ENCODE measurements at places on chromosomes 6 and 20.

- no peak for DNase-seq
These were observed 166.9 kb downstream of the SLC16A10 start for GRCh38 chr6:111254004-111254778.

- DNase-seq = no peak
These were observed 102.9 kb downstream of the EDN1 start for GRCh38 chr6:12393100-12393499.

DNA sequence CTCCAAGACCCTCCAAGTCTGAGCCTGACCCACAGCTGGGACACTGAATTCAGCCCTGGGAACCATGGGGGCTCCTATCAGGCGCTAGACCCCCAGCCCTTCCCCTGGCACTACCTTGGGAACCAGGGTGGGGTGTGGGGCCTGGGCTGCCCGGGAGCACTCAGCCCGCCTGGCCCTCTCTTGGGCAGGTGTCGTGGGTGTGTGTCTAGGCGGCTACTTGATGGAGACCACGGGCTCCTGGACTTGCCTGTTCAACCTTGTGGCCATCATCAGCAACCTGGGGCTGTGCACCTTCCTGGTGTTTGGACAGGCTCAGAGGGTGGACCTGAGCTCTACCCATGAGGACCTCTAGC lies 14.6 kb downstream of the SLC17A9 start:
- no peak for DNase-seq

DNA sequence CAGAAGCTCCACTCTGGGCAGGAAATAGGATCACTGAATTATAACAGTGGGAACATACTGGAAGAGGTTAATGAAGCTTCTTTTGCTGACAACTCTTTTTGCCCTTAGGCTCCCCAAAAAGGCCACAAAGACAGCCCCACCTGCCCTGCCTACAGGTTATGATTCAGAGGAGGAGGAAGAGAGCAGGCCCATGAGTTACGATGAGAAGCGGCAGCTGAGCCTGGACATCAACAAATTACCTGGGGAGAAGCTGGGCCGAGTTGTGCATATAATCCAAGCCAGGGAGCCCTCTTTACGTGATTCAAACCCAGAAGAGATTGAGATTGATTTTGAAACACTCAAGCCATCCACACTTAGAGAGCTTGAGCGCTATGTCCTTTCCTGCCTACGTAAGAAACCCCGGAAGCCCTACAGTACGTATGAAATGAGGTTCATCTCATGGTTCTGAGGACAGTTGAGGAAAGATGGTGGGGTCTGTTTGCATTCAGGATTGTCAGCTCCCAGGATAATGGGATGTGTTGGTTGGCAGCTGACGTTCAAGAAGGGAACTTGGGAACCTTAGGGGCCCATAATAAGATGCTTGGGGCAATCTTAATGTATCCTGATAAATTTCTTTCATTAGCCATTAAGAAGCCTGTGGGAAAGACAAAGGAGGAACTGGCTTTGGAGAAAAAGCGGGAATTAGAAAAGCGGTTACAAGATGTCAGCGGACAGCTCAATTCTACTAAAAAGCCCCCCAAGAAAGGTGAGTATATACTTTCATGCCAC lies 11.5 kb downstream of the BRD2 start:
- no peak for DNase-seq

DNA sequence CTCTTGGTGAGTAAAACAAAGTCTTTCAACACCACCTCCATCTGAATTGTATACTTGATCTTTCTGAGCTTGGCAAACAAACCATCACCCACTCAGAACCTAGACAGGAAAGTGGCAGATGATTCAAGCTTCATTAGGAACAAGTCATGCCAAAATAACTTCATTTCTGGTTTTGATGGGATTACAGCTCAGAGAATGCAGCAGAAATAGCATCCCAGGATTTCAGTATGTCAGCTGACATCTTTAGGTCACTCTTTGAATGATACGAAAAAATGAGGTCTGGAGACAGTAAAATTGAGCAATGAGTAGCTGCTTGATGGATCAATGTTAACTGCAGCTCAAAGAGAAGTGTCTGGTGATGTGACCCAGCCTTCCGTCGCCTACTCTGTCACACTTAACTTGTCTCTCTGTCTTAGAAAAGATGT lies 92.4 kb downstream of the GJA10 start:
- no peak for DNase-seq

- DNase-seq = no peak
These were observed 41.5 kb downstream of the MYH7B start for GRCh38 chr20:34997131-34997561.

DNA sequence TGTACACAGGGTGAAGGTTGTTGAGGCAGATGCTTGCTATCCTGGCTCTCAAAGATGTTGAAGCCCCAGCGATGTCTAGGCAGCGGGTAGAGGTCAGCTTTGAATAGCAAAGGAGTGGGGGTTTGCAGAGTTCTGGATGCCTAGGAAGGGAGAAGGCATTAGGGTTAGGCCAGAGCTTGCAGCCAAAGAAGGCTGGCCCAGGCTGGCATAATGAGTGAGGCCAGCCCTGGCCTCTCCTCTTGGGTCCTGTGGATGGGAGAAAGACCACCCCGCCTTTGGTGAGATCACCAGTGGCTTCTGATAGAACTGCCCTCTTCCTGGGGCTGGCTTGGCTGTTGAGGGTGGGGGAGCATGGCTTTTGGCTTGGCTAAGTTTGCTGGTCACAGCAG lies 406 bp upstream of the WFDC5 start:
- DNase-seq = no peak

- DNase-seq = no peak
These were observed 59.4 kb downstream of the CD164 start for GRCh38 chr6:109322825-109323224.

DNA sequence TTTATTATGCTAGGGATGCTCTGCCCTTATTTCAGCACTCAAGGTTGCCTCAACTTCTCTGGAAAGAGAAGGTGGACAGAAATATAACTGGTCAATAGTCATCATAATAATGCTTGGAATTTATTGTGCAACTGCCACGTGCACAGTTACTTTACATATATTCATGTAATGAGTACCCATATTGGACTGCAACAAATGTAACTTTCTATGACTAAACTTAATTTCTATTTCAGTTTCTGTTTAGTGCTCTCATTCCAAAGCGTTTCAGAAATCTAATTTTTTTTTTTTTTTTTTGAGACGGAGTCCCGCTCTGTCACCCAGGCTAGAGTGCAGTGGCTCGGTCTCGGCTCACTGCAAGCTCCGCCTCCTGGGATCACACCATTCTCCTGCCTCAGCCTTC lies 28.3 kb upstream of the CD83 start:
- DNase-seq = no peak

- no peak for DNase-seq
These were observed 33.8 kb downstream of the GRM4 start for GRCh38 chr6:34112126-34112525.

- peak; percentile 91 for DNase-seq
These were observed 119.9 kb downstream of the RNF144B start for GRCh38 chr6:18507018-18507415.

DNA sequence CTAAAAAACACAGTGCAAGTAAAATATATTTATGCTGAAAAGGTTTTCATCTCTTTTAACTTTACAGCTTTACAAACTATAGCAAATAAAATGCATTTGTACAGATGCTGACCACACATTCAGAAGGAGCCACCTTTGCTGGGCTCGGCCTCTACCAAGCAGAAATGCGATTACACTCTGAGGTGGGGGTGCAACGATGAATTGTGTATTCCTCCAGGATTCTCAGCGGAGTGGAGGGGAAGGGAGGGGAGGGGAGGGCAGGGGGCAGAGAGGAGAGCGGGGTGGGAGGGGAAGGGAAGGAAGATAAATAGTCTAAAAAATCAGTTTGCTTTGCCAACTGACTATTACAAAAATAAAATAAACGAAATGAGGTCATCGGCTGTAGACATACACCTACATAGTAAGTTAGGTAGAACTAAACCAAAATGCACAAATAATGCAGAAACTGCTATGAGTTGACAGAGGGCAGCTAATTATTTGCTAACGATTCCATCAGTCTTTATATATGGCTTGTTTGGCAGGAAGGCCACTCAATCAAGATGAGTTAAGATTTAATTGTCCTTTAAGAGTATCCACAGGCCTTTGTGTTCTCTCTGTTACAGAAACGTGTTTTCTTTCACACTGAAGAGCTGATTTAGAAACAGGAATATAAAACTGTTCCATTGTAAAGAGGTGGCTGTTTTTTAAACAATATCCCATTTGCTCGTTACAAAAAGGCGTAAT lies 90.1 kb downstream of the TAF4 start:
- no peak for DNase-seq

- DNase-seq = no peak
These were observed 13.7 kb upstream of the FAM110A start for GRCh38 chr20:819680-820322.

DNA sequence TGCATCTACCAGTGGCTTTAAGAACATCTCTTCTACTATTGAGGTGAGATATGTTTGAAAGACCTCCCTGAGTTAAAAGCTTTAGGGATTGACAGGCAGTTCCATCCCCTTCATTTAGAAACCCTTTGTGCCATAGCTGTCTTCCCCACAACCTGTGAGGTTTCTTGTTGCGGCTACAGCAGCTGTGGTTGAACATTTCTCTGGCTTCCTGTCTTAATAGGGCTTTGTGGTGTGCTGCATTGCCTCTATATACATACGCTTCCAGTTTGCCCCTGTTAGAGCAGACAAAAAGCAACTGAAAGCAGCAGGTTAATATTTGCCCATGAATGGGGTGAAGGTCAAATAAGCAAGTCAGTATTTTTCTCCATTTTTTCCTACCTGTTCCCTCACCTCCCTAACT lies 210.2 kb downstream of the TMEM200A start:
- DNase-seq = no peak

GRCh38 chr20:58624687-58625086 lies 26.4 kb upstream of the STX16 start:
- DNase-seq = no peak

GRCh38 chr6:13953061-13953705 lies 28.4 kb downstream of the RNF182 start:
- DNase-seq = no peak

- peak; percentile 84 for DNase-seq
These were observed 62.6 kb downstream of the SRC start for GRCh38 chr20:37408302-37409193.

DNA sequence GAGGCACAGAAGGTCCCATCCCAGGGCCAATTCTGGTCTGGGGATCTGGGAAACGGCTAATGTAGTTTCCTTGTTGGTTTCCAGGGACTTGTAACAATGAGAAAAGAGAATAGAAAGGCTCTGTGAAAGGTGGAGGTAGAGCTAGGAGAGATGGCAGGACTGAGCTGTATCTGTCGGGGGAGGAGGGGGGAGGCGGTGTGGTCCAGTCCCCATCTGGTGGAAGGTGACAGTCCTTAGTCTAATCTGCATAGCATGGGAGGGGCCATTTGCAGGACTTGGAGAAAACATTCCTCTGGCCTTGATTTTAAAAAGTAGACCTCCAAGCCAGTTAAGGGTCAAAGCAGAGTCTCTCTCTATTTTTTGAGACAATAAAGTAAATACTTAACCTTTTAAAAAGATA lies 137.1 kb downstream of the DNAH8 start:
- peak; percentile 72 for DNase-seq

GRCh38 chr20:11170025-11170424 lies 496.2 kb upstream of the JAG1 start:
- no peak for DNase-seq
